Transverse colon (tissue), 4 donors: ENCODE measurements at places on chromosomes 2 and 18. TPM values are rescaled to one million over a fixed set of nuclear protein-coding genes. Genes with fewer than 3 reads are reported as not detected.

DNA sequence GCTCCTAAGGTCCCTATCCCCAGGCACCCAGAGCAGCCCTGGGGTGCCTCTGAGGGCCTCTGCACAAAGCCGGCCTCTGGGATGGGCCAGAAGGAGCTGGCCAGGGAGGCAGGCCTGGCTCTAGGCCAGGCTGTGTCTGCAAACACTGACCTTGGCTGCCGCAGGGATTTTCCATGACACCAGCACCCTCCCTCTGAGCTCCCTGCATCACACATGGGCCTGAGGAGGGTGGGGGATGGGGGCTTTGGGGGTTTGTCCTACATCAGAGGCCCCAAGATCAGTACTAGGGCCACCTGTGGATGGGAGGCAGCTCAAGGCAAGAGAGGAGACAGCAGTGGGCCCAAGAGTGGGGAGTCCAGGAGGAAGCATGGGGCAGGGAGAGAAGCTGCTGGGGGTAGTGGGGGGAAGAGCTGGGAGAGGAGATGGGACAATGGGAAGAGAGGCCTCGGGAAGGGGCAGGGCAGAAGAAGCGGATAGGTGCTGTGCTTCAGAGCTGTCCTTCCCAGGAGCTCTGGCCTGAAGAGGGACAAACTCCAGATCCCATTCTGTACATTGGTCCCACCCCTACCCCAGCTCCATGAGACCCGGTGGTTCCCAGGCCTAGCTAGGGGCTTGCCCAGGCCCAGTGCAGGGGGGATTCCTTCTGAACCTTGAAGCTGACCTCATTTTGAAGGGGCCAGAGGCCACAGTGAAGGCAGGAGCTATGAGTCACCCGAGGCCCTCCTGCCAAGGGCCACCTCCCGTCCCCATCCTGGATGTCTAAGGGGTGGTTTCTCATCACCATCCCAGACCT, 28.0 kb downstream of the KCNK3 start:
- DNase-seq = peak; percentile 74

ZNF385B gene
- 2.2 TPM for total RNA-seq

- DNase-seq = no peak
These were observed 115.8 kb upstream of the PDE1A start for GRCh38 chr2:182542501-182543258.

DNA sequence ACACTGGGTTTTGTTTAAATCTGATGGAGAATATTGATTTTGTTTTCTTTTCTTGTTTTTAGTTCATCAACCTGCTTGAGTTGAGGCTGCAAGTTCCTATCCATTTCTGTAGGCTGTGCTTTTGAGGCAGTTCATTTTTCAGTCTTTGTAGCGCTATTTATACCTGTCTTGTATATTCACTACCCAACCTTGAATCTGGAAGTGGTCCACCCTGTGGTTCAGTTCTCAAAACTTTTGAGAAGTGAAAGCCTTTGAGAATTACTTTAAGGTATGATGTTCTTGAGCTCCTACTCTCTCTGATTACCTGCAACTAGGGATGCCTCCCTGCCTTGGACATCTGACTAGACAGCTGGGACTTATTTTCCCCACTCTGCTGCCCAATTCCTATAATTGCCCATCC, 53.5 kb upstream of the KCNE4 start:
- no peak for DNase-seq

GRCh38 chr2:26880910-26881435, 33.0 kb downstream of the DPYSL5 start:
- DNase-seq = no peak

DNA sequence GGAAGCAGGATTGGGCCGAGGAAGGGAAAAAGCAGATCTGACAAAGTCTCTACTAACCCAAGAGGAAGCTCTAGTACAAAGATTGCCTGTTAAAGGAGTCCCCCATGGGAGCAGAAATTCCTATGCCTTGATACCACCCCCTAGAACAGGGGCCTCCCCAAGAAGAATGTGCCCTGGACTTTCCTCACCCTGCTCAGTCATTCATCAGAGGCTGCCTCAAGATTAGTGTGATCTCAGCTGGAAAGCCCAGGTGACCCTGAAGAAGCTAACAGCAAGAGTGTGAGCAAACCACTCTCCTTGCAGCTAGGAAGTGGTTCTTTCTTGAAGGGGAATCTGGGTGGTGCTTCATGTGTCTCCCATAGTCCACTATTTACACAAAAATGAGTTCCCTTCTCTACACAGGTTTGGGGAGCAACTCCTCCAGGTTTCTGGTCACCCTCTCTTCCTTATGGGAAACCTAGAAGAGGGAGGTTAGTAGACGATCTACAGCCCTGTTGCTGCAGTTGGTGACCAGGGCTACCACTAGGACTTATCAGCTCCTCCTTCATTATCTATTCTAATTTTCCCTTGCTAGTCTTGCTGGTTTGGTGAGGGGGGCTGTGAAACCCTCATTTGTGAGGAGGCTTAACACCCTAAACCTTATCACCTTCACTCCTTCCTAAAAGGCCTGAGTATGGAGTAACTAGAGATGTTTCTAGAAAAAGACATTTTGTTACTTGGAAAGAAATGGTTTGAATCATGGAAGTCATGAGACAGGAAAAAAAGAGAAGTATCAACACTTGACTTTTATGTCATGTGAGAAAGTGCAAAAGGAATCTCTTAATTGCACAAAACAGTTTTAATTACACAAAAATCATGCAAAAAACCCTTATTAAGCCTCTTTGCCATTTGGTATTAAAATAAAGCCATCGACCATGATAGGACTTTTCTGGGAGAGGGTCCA, 2.9 kb upstream of the WDR7 start:
- no peak for DNase-seq
